ENCODE measurements at places on chromosomes 2 and 18.

- DNase-seq: no peak
Observed at GRCh38 chr18:54052259-54052658, 172.2 kb downstream of the MBD2 start.

- no peak for DNase-seq
Observed at GRCh38 chr18:22214731-22215528, 45.5 kb downstream of the GATA6 start.

DNA sequence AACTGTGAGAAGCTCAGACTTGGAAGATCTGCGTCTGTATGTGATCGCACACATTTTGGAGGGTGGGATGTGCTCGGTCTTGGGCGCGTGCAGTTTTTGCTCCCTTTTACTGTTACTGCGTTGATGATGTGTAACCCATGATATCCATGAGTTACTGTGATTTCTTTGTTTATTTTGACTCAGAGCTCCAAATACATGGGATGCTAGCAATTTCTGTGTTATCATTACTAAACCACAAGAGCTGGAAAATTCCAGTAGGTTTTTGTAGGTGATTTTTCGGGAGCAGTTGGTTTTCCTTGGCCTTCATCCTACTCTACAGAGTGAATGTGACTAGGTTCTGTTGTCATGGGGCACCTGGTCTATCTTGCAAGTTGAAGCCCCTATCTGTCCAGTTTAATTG, 124.2 kb downstream of the AGAP1 start:
- no peak for DNase-seq

GRCh38 chr2:72427022-72427861, 279.6 kb upstream of the CYP26B1 start:
- no peak for DNase-seq

GRCh38 chr2:84959095-84959565, 11.8 kb upstream of the KCMF1 start:
- no peak for DNase-seq

GRCh38 chr2:75537658-75538057, 23.1 kb downstream of the EVA1A start:
- DNase-seq: no peak

DNA sequence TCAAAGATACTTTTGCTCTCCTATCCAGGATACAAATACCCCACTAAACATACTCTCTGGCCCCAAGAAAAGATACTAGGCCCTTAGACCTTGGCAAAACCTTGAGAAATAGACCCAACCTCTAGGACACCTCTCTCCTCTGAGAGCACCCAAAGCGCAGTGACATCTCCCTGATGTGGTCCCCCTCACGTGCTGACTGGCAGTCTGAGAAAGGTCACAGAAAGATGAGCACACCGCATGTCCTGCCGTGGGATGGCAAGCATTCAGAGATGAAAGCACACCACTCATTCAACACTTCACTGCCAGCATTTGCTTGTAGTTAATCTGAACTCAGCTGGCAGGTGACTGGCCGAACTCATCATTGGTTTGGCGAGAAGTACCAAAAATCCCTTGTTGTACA, 6.1 kb upstream of the TBC1D8 start:
- DNase-seq: no peak

- DNase-seq: no peak
Observed at GRCh38 chr2:67256892-67257291, 140.2 kb upstream of the ETAA1 start.
